ENCODE measurements at places on chromosomes 11 and 22. TPM values are rescaled to one million over a fixed set of nuclear protein-coding genes. Genes with fewer than 3 reads are reported as not detected.

- DNase-seq = peak; percentile 58
Measured at GRCh38 chr11:63999349-64000025, 13.2 kb downstream of the OTUB1 start.

GRCh38 chr11:47488674-47489394 is 39.9 kb upstream of the RAPSN start:
- no peak for DNase-seq

- no peak for DNase-seq
Measured at GRCh38 chr11:77886401-77886800, 65.5 kb downstream of the AAMDC start.

GRCh38 chr22:37994049-37994448 is 9.7 kb upstream of the SOX10 start:
- DNase-seq = no peak

GRCh38 chr11:2548596-2548995 is 103.8 kb downstream of the KCNQ1 start:
- no peak for DNase-seq

DNA sequence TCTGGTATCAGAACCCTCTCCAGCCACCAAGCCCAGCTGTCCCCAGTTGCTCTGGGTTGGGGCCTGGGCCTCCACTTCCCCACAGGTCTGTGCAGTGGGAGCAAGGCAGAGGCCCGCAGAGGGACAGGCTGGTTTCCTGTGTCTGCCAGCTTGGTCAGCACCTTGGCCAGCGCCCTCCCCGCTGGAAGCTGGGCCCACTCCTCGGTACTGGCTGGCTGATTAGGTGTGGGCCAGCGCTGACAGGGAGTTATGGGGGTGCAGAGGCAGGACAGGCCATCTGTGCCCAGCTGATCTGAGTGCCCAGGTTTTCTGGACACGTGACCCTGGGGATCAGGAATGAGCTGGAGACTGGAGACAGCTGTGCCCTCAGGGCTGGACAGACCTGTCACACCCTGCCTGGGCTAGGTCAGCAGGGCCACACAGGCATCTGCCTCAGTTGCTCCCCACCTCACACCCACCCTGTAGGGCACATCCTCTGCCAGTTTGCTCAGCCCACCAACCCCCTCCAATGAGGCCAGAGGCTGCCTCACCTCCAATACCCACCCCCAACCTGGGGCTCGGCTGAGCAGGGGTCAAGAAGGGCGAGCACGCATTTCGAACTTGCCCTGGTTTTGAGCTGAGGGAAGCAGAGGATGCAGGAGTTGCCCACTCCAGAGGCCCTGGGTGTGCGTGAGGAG is 175.3 kb downstream of the IGLL1 start:
- no peak for DNase-seq

DNA sequence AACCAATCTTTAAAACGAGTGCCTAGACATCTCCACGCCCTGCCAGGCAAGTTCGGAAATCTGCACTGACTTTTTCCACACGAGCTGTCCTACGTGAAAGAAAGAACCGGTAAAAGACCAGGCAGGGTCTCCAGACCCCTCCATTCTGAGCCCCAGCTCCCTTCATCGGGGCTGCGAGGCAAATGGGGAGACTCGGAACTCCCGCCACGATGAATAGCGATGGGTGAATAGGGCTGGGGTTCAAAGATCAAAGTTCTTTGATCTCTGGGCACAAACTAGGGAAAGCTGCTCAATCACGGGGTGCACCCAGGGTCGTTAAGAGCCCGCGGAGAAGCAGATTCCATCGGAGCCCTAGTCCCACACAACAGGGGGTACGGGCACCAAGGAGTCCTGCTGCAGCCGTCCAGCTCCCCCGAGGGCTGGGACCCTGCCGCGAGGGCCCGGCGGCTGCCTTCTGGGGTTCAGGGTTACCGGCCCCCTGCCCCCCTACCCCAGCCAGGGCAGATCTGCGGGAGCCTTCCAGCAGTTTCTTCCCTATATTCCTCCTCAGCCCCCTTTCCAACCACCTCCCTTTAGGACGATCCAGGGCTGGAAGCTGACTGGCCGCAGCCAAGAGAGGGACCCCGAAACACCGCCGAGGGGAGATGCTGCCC is 1.1 kb downstream of the LRP4 start:
- DNase-seq = peak; percentile 20

DNA sequence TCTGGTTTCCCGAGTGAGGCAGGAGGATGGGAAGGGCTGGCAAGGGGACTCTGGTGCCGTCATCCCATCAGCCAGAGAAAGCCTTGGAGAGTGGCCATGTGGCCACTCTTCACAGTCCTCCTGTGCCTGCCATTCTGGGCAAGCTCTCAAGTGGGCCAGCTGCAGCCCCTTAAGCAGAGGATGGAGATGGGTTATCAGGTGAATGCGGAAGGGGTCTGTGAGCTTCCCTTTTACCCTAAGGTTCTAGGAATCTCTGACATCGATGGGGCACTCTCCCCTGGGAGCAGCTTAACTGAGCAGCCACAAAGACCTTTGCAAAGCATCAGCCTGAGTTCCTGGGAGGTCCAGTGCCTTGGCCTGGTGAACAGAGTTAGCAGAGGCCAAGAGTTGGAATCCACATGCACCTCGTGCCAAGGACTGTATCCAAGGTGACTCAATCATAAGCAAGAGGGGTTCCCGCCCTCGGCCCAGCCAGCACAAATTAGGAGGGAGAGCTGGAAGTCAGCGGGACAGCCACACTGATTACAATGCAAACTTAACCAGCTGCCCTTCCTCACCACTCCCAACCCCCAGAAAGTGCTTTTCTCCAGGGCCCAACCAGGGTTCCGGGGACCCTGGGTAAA is 193.6 kb downstream of the BUD13 start:
- no peak for DNase-seq

- DNase-seq = no peak
Measured at GRCh38 chr22:29994943-29995342, 85.3 kb upstream of the HORMAD2 start.

- no peak for DNase-seq
Measured at GRCh38 chr11:7115780-7116179, 27.0 kb downstream of the RBMXL2 start.

DNA sequence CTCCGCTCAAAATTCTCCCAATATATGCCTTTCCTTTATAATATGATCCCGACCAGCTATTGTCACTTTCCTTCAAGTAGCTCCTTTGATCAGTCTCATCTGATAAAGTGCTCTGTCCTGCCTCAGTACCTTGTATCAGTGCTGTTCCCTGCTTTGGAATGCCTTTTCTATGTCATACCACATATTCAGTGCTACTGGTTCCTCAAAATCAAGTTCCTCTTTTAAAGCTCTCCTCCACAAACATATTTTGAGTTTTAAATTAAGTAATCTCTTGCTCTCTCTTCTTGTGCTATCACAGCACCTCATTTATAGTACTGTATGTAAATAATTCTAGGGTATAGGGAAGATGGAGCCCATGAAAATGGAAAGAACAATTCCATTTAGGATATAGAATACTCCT is 137.1 kb upstream of the CTSC start:
- DNase-seq = no peak

- DNase-seq = no peak
Measured at GRCh38 chr11:20060181-20060580, 100.1 kb downstream of the DBX1 start.

DNA sequence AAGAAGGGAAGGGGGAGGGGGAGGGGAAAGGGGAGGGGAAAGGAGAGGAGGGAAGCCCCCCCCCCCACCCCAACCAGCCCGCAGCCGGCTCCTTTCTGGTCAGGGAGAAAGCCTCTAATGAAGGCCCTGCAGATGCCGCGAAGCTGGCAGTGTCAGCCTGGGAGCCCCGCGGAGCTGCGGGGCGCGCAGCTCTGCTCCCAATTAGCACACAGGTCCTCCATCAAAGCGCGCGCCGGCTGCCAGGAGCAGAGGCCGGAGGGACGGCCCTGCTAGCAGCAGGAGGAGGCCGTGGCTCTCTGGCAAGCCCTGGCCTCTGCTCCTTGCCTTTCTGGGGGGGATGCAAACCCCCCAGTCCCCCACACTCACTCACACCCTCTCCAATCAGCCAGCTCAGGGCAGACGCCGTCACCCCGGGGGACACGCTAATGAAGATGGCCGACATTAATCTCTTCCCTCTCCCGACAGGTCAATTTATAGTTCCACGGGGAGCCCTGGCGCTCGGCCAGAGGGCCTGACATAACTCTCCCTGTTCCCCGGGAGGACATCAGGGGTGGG is 70.5 kb upstream of the TCF20 start:
- no peak for DNase-seq

DNA sequence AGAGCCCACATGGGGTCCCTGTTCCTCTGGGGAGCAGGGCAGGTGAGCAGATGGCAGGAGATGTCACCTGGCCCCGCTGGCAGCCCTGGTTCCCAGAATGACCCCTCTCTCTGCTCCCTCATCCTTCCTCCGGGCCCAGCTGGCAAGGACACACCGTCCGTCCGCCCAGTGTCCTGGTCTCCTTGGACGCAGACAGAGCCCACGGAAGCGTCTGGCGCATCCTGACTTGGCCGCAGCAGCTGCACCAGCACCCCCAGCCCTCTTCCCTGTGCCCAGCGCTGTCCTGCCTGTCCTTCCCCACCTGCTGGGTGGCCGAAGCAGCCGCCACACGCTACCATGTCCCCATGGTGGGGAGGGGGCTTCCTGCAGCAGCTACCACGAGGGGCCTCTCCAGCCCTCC is 9.6 kb upstream of the CABP7 start:
- no peak for DNase-seq

GRCh38 chr11:95671768-95672167 is 117.8 kb downstream of the FAM76B start:
- no peak for DNase-seq

DNA sequence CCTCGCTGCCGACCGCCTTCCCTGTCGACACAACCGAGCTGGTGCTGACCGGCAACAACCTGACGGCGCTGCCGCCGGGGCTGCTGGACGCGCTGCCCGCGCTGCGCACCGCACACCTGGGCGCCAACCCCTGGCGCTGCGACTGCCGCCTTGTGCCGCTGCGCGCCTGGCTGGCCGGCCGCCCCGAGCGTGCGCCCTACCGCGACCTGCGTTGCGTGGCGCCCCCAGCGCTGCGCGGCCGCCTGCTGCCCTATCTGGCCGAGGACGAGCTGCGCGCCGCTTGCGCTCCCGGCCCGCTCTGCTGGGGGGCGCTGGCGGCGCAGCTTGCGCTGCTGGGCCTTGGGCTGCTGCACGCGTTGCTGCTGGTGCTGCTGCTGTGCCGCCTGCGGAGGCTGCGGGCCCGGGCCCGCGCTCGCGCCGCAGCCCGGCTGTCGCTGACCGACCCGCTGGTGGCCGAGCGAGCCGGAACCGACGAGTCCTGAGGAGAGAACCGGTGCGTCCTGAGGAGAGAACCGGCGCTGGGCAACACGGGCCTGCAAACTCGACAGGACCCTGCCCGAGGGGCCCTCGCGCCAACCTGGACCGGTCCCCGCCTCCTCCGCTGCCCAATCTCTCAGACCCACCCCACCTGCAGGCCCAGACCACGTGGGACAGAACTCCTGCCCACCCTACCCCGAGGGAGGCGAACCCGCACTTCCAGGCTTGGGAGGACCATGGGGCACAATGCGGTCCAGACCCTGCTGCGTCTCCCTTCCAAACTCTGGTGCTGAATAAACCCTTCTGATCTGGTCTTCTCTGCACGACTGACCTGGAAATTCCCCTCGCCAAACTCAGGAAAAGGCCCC is 866 bp downstream of the GP1BB start:
- DNase-seq = no peak

- DNase-seq = no peak
Measured at GRCh38 chr22:45069925-45070324, 60.1 kb upstream of the PHF21B start.

DNA sequence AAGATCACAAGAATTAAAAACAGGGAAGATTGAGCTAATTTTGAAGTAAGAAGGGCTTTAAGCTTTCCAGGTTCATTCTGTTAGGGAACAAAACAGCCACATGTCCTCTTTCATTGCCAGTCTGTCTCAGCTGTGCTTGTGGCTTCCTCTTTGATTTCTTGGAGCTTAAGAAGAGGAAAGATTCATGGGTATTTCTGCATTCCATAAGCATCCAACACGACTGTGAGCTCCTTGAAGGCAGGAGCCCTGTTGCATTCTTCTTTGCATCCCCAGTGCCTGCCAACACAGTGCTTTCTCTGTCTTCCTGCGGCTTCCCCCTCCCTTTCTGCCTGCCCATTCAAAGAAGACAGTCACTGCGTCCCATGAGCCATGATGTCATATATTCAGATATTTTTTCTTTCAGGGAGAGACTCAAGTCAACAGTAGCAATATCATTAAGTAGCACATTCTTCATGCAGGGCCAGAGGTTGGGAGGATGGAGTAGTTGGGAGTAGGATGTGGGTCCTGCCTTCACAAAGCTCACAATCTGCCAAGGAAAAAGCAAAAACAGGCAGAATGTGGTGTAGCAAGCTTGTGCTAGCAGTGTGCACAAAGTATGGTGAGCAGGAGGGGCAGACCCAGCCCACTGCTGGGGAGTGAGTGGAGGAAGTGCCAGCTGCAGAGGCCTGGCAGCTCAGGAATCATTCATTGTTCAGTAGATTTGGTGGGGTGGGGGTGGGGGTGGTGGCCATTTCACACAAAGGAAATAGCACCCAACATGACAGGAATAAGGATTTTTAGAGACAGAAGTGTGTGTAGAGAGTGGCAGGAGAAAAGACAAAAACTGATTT is 162.1 kb upstream of the RASSF10 start:
- no peak for DNase-seq

DNA sequence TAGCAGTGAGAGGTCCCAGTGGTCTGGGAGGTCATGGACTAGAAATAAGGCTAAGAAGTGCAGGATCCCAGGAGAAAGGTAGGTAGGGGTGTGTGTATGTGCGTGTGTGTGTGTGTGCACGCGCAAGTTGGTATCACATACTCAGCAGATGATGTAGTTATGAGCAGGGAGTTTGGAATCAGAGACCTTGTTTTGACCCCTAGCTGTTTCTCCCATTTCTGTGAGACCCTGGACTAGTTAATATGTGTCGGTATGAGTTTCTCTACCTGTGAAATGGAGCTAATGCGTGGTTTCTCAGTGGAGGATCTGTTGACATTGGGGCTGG is 1.3 kb downstream of the SERPING1 start:
- DNase-seq = no peak

- DNase-seq = no peak
Measured at GRCh38 chr11:66880496-66881450, 23.9 kb downstream of the LRFN4 start.

- DNase-seq = no peak
Measured at GRCh38 chr11:66017321-66017720, 5.5 kb downstream of the CST6 start.

DNA sequence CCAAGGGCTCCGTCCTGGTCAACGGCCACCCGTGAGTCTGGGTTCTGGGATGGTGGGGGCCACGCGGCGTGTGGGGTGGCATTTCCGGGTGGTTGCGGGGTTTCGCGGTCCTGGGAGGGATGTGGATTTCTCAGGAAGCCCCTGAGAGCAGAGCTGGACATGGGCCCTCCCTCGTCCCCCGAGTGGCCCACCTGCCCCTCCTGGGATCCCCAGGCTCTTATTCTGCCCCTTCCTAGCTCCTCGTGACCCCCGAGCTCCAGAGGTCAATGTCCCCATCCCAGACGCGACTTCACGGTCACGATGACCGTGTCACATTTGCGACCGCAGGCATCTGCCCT is 4.4 kb downstream of the MUC5AC start:
- DNase-seq = peak; percentile 8

Gene KRTAP5-8
- 0.20 TPM for total RNA-seq

Gene C11orf16
- total RNA-seq = not detected

Gene KCNJ11
- total RNA-seq = 1.2 TPM

Gene CCDC15
- 0.51 TPM for total RNA-seq

Gene OSM
- 1.0 TPM for total RNA-seq

Gene NOX4
- not detected for total RNA-seq

Gene CBX7
- 45.4 TPM for total RNA-seq

Gene ZNF143
- total RNA-seq = 41.1 TPM

Gene OR51B4
- not detected for total RNA-seq

Gene CTSD
- 39.2 TPM for total RNA-seq

Gene PRSS23
- total RNA-seq = not detected

Gene PYGM
- total RNA-seq = 4.8 TPM

Gene CASP5
- total RNA-seq = not detected

Gene APOA4
- not detected for total RNA-seq

Gene CD3D
- 1.8 TPM for total RNA-seq
